Neural progenitor cell (in vitro differentiated cells): ENCODE measurements at places on chromosomes 5 and 9. TPM values are rescaled to one million over a fixed set of nuclear protein-coding genes. Genes with fewer than 3 reads are reported as not detected.

OCLN gene
- 57.7 and 67.5 TPM in 2 replicates for total RNA-seq

LVRN gene
- total RNA-seq: 0.41 and 0.53 TPM in 2 replicates

PCDHGA1 gene
- total RNA-seq: 1.0 and 1.5 TPM in 2 replicates

FOXD4L6 gene
- not detected in 2 replicates for total RNA-seq

MOB3B gene
- 14.0 and 15.3 TPM in 2 replicates for total RNA-seq

EDIL3 gene
- total RNA-seq: 7.8 and 13.8 TPM in 2 replicates

CENPP gene
- 5.5 and 10.7 TPM in 2 replicates for total RNA-seq

DNA sequence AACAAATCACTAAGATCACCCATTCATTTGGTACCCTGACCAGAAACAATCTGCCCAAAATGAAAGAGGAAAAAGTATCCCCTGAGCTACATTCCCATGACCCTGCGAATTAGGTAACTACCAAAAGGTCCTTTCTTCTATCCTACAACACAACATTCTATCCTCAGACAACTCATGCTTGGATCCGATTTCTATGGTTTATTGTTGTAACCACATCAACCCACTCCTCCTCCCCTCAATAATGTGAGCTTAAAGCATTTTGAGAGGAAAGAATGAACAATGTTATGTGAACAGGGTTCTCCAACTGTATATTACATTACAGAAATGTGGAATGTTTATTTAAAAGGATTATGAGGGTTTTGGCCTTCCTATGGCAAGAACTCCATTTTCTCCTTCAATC, 4.0 kb downstream of the SLC35D2 start:
- no peaks in the 10 kb centered on the region for H3K36me3 ChIP-seq
- no peak for DNase-seq
- peaks cover 6% of the 10 kb centered on the region for H3K27me3 ChIP-seq
- no peaks in the 10 kb centered on the region for H3K4me1 ChIP-seq
- H3K4me3 ChIP-seq: no peak overlapping the region
- no peak overlapping the region for H3K27ac ChIP-seq

GRCh38 chr5:137487600-137487999, 11.5 kb downstream of the SPOCK1 start:
- H3K4me1 ChIP-seq: no peaks in the 10 kb centered on the region
- no peaks in the 10 kb centered on the region for H3K36me3 ChIP-seq
- H3K27ac ChIP-seq: no peak overlapping the region

DNA sequence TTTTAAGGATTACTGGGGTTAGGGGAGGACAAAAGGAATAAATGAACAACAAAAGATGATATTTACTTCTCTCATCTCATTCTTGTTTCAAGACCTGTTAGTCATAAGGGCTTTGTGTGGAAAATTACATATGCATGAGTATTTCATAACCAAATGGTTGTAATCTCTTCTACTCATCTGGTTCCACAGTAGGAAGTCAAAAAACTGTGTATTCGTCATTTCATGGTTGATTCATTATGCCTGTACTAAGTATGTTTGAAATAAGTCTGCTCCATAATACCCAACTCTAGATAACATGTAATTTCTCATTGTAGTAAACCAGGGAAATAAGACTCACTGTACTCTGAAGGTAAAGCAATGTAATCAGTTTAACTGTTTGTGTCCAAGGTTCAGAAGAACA, 212.9 kb downstream of the ARRDC3 start:
- no peak overlapping the region for H3K4me3 ChIP-seq
- peaks cover 11% of the 10 kb centered on the region for H3K4me1 ChIP-seq
- DNase-seq: no peak
- H3K36me3 ChIP-seq: no peaks in the 10 kb centered on the region
- H3K27ac ChIP-seq: peak overlapping the region; percentile 53
- no peaks in the 10 kb centered on the region for H3K27me3 ChIP-seq

GRCh38 chr5:78787783-78788182, 139.2 kb upstream of the LHFPL2 start:
- no peaks in the 10 kb centered on the region for H3K36me3 ChIP-seq
- no peak overlapping the region for H3K4me3 ChIP-seq
- no peaks in the 10 kb centered on the region for H3K27me3 ChIP-seq
- H3K27ac ChIP-seq: no peak overlapping the region

DNA sequence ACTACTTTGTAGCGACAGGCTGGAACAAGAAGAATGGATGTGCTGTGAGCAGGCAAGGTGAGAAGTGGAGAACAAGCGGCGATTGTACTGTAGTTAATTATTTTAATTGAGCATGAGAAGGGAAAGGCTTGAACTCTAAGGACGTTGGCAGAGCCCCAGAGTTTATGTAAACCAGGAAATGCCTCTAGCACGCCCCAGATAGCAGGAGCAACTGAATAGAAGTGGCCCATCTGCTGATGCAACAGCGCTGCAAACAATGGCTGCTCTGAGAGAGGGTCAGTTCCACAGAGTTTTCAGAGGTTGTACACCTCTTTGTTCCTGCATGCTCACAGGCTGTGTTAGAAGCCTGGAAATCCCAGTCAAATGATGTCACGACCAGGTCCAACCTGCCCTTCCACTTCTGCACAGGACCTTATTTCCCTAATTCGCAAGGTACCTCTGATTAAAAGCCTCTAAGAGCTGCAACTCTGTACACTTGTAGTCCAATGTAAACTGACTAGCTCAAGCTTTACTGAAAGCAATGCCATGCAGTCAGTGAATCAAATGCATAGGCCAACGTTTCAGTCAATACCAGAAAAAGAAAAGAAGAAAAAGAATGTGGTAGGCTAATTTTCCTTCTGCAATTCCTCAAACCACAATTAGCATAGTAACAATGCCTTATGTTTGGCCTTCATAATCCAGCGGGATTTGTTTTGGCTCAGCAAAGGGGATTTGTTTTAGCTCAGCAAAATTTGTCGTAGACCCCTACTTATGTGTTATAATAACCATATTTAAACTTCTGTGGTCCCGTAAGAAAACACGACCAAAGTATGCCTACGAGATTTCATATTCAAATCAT, 119.6 kb upstream of the RETREG1 start:
- no peaks in the 10 kb centered on the region for H3K27me3 ChIP-seq
- peak overlapping the region; percentile 41 for H3K4me3 ChIP-seq
- DNase-seq: peak; percentile 74
- H3K36me3 ChIP-seq: no peaks in the 10 kb centered on the region
- peaks cover 76% of the 10 kb centered on the region for H3K4me1 ChIP-seq
- peak overlapping the region; percentile 91 for H3K27ac ChIP-seq

DNA sequence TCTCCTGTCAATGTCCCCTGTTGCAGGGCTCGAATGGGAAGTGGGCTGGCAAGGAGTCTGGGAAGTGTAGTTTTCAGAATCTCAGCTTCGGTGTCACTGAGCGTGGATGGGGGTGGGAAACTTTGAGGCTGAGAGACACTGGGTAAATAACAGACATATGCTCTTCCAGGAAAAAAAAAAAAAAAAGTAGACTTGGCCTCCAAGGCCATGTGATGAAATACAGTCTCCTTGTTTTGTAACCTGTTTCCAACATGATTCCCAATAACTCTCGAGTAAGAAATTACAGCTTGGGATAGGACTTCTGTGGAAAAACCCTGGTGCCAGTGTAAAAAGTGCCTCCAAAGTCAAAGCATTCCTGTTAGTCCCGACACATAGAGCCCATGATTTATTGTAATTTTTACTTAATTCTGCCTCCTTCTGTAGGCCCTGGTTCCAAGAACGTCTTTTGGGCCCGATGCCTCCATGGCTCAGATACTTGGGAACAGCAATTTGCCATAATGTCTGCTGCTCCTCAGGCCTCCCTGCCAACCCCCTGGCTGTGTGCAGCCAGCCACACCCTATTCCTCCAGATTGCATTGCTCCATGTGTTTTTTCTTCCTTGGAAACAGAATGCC, 119.5 kb upstream of the TNC start:
- H3K4me1 ChIP-seq: peaks cover 7% of the 10 kb centered on the region
- no peak overlapping the region for H3K4me3 ChIP-seq
- no peak overlapping the region for H3K27ac ChIP-seq

- no peak overlapping the region for H3K27ac ChIP-seq
- H3K4me1 ChIP-seq: no peaks in the 10 kb centered on the region
- DNase-seq: no peak
- H3K4me3 ChIP-seq: no peak overlapping the region
Observed at GRCh38 chr9:97318433-97318832, 11.0 kb downstream of the CCDC180 start.

DNA sequence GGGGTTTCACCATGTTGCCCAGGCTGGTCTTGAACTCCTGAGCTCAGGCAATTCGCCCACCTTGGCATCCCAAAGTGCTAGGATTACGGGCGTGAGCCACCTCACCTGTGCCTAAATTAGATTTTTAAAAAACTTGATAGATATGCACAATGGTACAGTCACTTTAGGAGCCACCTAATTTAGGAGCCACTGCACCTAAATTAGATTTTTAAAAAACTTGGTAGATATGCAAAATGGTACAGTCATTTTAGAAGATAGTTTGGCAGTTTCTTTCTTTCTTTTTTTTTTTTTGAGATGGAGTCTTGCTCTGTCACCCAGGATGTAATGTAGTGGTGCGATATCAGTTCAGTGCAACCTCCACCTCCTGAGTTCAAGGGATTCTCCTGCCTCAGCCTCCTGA, 37.8 kb upstream of the PLPP1 start:
- H3K27me3 ChIP-seq: no peaks in the 10 kb centered on the region
- DNase-seq: no peak
- no peaks in the 10 kb centered on the region for H3K36me3 ChIP-seq
- H3K4me1 ChIP-seq: peaks cover 28% of the 10 kb centered on the region

- no peak overlapping the region for H3K4me3 ChIP-seq
- DNase-seq: no peak
- H3K27ac ChIP-seq: no peak overlapping the region
- H3K27me3 ChIP-seq: no peaks in the 10 kb centered on the region
Observed at GRCh38 chr5:146243247-146243646, 39.8 kb downstream of the RBM27 start.

- no peaks in the 10 kb centered on the region for H3K36me3 ChIP-seq
- DNase-seq: no peak
- H3K27ac ChIP-seq: no peak overlapping the region
- no peaks in the 10 kb centered on the region for H3K4me1 ChIP-seq
- H3K4me3 ChIP-seq: no peak overlapping the region
Observed at GRCh38 chr9:89879276-89879675, 274.5 kb downstream of the GADD45G start.

DNA sequence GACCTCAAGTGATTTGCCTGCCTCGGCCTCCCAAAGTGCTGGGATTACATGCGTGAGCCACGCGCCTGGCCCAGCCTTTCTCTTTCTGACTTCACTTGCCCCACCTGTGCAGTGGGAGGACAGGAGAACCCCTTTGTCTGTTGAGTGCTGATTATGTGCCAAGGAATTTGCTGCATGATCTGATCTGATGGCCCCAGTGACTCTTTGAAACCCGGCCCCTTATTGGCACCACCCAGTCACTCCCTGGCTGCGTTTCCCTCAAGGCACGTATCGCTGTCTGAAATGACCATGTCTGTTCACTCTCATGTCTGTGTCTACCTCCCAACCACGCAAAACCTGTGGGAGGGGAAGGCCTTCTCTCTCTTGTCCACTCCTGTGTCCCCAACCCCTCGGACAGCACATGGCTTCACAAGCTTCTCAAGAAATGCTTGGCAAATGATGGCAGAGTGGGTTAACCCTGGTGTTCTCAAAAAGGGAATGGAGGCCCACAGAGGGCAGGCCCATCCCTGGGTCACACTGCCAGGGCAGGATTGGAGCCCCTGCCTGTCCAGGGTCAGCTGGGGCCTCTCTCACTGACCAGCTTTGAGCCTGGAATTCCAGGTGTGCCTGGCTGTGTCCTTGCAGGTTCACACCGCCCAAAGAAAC, 21.9 kb downstream of the NEK6 start:
- no peak overlapping the region for H3K4me3 ChIP-seq
- H3K27ac ChIP-seq: no peak overlapping the region
- peaks cover 11% of the 10 kb centered on the region for H3K4me1 ChIP-seq

DNA sequence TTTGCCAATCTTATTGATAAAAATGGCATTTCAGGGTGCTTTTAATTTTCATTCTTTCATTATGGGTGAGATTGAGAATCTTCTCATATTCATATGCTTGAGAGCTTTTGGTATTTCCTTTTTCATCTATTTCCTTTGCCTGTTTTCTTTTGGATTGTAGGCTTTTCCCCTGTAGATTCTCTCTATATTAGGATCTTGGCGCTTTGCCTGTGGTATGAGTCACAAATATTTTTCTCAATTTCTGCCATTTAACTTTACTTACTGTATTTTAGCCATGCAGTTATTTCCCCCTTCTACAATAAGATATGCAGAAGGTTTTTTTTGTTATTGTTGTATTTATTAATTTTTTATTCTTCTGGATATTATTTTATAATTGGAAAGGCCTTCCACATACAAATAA, 21.5 kb upstream of the KLF9 start:
- no peak for DNase-seq

GRCh38 chr5:36621985-36622384, 15.6 kb downstream of the SLC1A3 start:
- no peak overlapping the region for H3K27ac ChIP-seq
- no peak overlapping the region for H3K4me3 ChIP-seq
- no peak for DNase-seq
- no peaks in the 10 kb centered on the region for H3K27me3 ChIP-seq
- H3K36me3 ChIP-seq: no peaks in the 10 kb centered on the region

DNA sequence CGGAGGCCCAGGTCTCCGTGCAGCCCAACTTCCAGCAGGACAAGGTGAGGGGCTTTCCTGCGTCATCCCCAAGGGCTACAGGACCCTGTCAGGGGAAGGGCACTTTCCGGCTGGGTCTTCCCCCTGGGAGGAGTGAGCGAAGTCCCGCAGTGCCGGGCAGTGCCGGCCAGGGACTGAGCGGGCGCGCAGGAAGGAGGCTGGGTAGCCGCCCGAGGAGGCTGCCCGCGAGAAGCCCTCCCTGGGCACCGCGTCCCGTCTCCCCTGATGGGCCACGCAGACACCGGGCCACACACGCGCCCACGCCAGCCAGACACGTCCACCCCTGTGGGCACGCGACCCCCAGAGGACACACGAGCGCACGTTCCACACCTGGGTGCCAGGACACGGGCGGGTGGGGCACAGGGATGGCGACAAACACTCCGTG, 357 bp downstream of the PTGDS start:
- peaks cover 17% of the 10 kb centered on the region for H3K27me3 ChIP-seq
- DNase-seq: peak; percentile 53
- H3K4me1 ChIP-seq: peaks cover 7% of the 10 kb centered on the region
- H3K36me3 ChIP-seq: no peaks in the 10 kb centered on the region

DNA sequence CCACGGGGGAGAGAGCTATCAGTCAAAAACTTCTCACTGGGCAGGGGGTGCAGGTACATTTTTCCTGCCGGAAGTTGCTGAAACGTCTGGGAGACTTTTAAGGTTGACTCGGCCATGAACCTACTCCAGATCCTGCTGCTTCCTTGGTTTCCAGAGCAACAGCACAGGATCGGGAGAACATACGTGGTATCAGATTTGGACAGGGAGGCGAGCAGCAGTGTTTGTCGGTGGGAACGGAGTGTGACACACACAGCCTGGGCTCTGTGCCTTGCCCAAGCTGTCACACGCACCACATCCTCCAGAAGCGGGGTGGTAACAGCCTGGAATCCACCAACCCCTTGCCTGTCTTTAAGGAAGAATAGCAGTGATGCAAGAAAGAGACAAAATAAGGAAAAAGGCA, 276.5 kb downstream of the SLIT3 start:
- no peaks in the 10 kb centered on the region for H3K27me3 ChIP-seq
- H3K36me3 ChIP-seq: no peaks in the 10 kb centered on the region
- no peak overlapping the region for H3K27ac ChIP-seq
- H3K4me1 ChIP-seq: peaks cover 20% of the 10 kb centered on the region
